ENCODE measurements at places on chromosomes 5 and 9.

DNA sequence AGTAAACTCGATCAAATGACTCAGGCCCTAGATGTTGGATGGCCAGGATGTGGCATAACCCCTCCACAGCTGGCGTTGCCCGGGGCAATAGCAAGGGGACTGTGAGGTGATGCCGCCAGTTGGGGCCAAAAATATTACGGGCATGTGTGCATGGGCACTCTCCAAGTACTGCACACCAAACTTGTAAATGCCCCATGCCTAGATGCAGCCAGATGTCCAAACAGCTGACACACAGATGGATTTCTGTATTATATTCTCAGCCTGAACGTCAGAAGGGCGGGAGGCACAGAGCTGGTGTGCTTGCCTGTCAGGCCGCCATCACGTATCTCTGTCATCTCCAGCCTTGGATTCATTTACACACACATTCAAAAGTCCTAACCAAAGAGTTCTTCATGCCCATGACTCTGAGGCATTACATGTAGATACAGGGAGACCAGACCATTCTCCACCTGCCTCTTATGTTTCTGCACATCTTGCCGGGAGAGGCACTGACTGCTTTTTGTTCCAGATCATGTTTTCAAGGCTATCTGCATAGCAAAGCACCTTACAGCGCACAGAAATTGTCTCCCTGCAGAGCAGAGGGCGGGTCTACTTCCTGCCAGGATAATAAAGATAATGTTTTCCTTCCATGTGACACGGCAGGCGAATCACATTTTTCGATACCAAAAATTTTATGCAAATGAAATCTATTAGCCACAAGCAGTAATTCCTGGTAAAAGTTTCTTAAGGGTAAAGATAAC is 200.9 kb upstream of the ADAMTS16 start:
- DNase-seq, result no peak

- no peak for DNase-seq
Observed at GRCh38 chr5:145803112-145804004, 31.8 kb downstream of the PRELID2 start.

DNA sequence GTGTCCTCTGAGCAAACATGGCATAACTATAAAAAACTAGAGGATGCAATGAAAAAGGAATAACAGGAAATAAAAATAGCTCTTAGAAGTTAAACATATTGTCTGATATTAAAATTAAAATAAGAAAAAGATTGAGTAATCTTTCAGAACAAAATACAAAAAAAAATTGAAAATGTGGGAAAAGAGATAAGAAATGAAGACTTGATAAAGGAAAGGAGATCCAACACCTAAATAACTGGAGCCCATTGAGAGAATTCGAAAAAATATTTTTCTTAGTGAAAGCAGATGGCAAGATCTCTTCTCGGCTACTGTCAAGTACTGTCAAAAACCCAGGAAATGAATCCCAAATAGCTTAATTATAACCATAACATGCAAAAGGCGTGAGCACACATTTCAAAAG is 24.9 kb downstream of the LIFR start:
- DNase-seq, result no peak

DNA sequence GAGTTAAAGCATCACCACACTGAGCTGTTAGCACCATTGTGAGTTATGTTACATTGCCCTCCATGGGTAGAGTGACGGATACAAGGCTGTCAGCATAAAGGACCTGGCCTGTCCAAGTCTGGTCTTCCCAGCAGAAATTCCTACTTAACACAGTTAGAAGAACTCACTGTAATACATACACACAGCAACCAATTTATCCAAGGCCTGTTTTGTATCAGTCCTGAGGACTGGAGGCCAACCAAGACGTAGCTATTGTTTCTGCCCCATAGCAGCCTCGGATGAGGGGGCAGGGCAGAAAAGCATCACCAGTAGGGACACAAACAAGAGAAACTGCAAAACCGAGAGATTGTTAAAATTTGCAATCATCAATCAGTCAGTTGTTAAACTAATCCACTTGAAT is 66.0 kb upstream of the CKMT2 start:
- no peak for DNase-seq

- DNase-seq, result no peak
Observed at GRCh38 chr5:96113170-96113939, 151.7 kb upstream of the ELL2 start.

GRCh38 chr9:9919174-9919775 is 693.5 kb downstream of the PTPRD start:
- DNase-seq, result no peak

DNA sequence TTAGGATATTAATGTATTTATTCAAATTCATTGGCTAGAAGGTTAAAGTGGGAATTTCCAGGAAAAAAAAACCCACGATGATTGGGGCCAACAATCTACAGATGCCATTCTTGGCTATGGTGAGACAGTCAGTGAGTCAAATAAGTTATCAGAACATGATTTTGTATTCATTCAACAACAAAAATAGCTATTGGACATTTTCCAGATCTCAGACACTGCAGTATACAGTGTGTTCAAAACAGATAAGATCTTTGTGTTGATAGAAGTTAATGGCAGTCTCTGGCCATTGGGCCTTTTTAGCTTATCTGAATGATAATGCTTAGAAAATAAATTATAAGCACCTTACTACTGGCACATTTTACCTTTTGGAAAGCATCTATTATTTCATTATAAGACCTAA is 547.7 kb downstream of the MAT2B start:
- DNase-seq, result no peak

DNA sequence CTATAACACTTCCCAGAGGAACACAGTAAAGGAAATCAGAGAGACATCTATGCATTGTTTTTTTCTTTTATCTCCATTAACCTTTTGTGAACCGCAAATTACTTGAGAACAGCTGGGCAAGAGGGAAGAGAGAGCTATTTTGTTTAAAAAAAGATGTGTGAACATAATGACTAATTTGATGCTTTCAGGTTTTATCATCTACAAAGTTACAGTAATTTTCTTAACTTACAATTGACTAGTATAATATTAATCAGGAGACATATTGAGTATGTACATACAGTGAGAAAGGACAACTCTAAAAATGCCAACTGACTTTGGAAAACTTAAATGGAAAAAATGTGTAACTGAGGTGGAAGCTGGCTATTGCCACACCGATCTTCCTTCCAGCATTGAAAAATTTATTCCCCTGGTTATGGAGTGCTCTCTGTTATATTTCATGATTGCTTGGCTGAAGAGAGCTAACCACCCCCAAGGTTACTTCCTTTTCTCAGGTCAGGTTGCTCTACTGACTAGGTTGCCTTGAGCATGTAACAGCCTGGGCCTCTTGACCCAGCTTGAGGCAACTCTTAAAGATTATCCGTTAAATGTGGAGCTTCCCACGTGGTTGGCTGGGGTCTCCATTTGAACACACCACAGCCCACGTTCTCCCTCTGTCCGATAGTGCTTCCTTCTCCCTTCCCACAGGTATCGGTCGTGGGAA is 62.6 kb upstream of the C6 start:
- no peak for DNase-seq

DNA sequence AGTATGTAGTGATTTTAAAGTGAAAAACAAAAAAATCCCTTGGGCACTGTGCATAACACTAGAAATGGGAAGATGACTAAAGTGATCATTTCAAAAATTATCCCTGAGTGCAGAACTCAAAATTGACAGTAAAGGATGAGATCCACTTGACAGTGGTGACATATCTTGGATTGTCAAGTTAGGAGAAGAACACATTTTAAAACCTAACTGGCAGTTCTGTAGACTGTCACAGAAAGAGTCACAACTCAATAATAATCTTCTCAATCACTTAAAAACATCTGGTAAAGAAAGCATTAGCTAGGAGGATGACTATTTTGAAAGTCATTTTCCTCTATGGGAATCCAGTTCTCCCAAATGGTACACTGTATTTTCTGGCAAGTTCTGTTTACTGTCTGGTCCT is 127.1 kb downstream of the PIP5K1B start:
- no peak for DNase-seq

GRCh38 chr9:100084128-100084453 is 14.7 kb downstream of the ERP44 start:
- DNase-seq, result no peak

GRCh38 chr9:22204240-22204639 is 195.1 kb upstream of the CDKN2B start:
- no peak for DNase-seq

GRCh38 chr9:18346745-18347144 is 127.2 kb upstream of the ADAMTSL1 start:
- DNase-seq, result no peak

DNA sequence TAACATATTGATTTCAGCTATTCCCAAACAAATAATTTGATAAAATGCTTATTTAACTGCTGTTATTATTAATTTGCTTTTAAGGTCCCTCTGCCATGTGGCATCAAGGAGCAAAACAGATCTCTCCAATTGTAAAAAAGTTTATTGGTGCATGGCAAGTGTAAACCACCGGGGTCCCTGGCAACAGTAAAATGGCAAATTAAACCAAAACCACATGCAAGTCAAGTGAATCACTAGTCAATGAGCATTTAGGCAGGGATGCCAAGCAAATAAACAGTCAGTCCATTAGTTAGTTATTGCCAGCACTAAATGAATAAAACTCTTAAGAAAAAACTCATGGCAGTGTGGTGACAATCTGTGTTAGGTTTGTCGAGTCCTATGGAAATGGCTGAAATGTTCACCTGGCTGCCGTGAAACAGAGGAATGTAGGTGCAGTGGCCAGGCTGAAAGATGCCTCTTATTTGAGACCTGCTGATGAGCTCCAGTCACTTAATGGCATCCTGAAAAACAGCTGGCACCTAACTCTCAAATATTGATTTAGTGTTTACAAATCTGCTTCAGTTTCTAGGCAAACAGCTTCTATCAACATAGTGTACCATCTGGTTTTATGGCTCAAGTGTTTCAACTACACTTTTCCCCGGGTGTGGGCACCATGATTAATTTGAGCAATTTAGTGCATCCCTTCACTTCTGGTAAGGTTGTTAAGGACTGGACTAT is 296.5 kb upstream of the ITGA1 start:
- DNase-seq, result no peak

DNA sequence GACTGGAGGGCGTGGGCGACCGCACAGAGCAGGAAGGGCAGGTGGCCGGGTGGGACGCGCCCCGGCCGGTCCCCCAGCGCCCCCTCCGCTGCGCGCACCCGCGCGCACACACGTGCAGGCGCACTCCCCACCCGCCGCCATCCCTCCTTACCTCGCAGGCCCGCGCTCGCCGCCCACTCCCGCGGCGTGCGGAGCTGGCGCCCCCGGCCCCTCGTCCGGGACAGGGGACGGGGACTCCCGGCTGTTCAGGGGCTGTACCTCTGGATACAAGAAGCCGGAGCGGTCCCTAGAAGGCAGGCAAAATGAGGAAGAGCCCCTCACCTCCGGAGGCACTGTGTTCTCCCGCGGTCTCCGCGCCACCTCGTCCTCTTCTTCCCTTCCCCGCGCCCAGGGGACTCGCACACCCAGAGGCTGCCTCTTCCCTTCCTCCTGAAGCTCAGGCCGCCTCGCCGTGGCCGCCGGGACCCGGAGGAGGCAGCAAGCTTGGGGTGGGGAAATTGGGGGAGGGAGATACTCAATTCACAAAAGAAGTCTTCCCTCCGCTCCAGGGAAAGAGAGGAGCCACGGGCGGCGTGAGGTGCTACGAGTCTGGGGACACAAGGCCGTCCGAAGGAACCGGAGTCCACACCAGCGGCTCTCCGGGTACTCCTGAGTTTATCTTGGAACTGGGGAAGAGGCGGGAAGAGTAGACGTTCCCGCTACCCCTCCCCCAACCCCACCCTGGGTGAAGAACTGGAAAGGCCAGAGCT is 1.4 kb upstream of the GABRB2 start:
- no peak for DNase-seq

DNA sequence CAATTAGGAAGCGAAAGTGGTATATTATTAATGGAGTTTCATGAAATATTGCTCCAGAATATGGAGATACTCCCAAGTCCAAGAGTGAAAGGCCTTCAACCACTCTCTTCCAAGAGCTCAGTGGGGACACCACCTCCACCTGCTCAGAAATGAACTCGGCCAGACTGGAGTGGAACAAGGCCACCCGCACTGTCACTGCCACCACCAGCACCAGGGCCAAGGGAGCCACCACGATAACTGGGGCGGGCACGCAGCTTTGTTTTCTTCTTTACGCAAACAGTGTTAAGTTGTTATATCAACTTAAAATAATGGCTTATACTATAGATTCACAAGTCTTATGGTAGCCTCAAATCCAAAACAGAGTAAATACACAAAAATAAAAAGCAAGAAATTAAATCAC is 204.1 kb downstream of the TRPM3 start:
- DNase-seq, result no peak

GRCh38 chr5:53594419-53594818 is 34.0 kb downstream of the NDUFS4 start:
- no peak for DNase-seq

GRCh38 chr5:98927989-98928872 is 576 bp downstream of the CHD1 start:
- DNase-seq, result peak; percentile 60

GRCh38 chr5:68315679-68316271 is 100.2 kb downstream of the PIK3R1 start:
- no peak for DNase-seq

DNA sequence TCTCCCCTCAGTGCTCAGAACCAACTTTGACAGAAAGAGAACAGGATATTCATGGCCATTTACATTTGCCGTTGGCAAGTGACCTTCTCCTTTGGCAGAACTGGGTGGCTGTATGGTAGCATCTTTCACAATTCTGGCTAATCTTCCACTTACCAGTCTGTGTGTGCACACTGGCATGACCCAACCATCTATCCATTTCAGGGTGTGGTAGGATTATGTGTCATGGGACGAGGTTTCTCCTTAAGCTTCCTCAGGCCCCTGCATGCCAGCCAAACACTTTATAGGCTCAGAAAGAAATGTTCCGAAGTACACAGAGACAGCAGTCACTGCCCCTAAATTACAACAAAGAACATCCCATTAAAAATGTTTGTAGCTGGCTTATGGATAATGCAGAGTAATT is 497.1 kb downstream of the NFIB start:
- no peak for DNase-seq

DNA sequence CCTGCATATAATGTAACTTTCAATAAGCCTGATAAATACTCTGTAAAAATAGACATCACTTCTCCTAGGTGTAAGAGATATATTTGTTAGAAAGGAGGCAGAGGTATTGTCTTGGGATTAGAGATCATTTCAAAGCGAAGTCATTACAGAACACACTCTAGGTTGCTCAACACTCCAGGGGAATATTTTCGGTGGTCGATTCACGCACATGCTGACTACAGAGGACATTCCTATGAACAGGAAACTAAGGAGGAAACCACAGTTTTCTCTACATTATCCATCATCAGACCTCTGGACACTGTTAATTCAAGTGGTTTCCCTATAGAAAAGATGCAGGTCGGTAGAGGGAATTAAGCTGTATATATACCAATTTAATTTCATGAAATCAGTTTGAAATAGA is 370.0 kb downstream of the NDUFS4 start:
- DNase-seq, result no peak

DNA sequence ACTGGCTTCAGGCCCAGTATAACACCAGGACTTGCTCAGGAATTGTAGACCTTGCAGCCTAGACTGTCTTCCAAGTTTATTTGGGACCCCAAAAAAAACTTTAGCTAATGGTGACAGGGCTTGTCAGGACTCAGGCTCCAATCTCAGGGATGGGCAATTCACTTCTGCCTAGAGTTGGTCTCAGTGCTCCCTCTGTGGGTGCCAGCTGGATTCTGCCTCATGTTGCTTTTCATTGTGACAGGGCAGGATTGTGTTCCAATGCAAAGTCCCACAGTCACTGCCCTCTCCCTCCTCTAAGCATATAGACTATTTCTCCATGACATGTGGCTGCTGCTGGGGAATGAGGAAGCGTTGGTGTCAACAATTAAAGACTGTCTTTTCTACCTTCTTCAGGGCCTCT is 174.7 kb downstream of the CYLC2 start:
- DNase-seq, result no peak

- no peak for DNase-seq
Observed at GRCh38 chr5:31221001-31221400, 27.5 kb downstream of the CDH6 start.

- DNase-seq, result no peak
Observed at GRCh38 chr5:110977915-110978314, 93.6 kb upstream of the TSLP start.

Measured in AG08395 (cell line).